Right cardiac atrium (tissue), 5 donors: ENCODE measurements at places on chromosomes 5 and 9. TPM values are rescaled to one million over a fixed set of nuclear protein-coding genes. Genes with fewer than 3 reads are reported as not detected.

PKD2L2 gene
- total RNA-seq: 0.71 TPM

MLANA gene
- not detected for total RNA-seq

QRFP gene
- not detected for total RNA-seq

CDX1 gene
- not detected for total RNA-seq

C8G gene
- 1.4 TPM for total RNA-seq

TICAM2 gene
- total RNA-seq: 3.4 TPM

PCDHA9 gene
- total RNA-seq: not detected

LMX1B gene
- total RNA-seq: 1.8 TPM

FBP2 gene
- total RNA-seq: not detected

PCDHGA1 gene
- 1.9 TPM for total RNA-seq

FPGS gene
- total RNA-seq: 34.1 TPM

GRXCR2 gene
- total RNA-seq: 2.7 TPM

MELK gene
- 0.17 TPM for total RNA-seq

TGFBI gene
- 41.6 TPM for total RNA-seq

SHC3 gene
- 1.1 TPM for total RNA-seq

NPM1 gene
- 355 TPM for total RNA-seq

FOXD1 gene
- total RNA-seq: not detected

PNPLA7 gene
- 13.0 TPM for total RNA-seq
